ENCODE measurements at places on chromosomes 1 and 21. TPM values are rescaled to one million over a fixed set of nuclear protein-coding genes. Genes with fewer than 3 reads are reported as not detected.

Gene DUSP23
- 22.7 TPM for total RNA-seq

Gene FCAMR
- total RNA-seq, result not detected

Gene C1orf105
- total RNA-seq, result not detected

Gene KCNN3
- total RNA-seq, result not detected

Gene FAM43B
- not detected for total RNA-seq

Gene TMEM82
- not detected for total RNA-seq

Gene TAS1R1
- not detected for total RNA-seq

Gene ORC1
- total RNA-seq, result 28.3 TPM

Gene ALX3
- not detected for total RNA-seq

Gene CADM3
- total RNA-seq, result not detected

Gene TMEM269
- not detected for total RNA-seq

Gene ZBTB21
- total RNA-seq, result 18.4 TPM

Gene DEPDC1
- 29.6 TPM for total RNA-seq

Gene SELP
- 0.45 TPM for total RNA-seq

Gene TGFBR3
- total RNA-seq, result 41.6 TPM

Gene SKI
- 61.5 TPM for total RNA-seq

Gene FBXO42
- total RNA-seq, result 20.7 TPM

Gene TTLL10
- not detected for total RNA-seq

Gene CBS
- 64.2 TPM for total RNA-seq
